ENCODE measurements at places on chromosomes 5 and 9.

- no peak for DNase-seq
Observed at GRCh38 chr9:19186232-19186631, 44.3 kb upstream of the DENND4C start.

DNA sequence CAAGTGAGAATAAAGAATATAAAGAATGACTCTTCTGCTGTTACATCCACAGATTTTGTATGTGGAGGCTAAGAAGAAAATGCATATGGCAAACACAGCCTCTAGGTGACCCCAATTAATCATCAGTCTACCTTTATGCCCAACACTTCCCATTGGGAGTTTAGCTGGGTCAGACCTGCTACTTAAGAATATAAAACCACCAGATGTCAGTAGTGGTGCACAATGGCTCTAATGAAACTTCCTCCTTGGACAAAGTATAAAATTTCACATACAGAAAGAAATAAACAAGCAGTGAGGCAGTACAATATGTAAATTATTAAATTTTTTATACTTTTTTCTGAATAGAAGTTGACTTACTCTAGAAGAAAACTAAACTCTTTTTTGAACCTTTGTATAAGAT lies 539.9 kb downstream of the BRINP1 start:
- DNase-seq, result no peak

GRCh38 chr5:10396552-10396951 lies 43.1 kb downstream of the MARCHF6 start:
- DNase-seq, result no peak

DNA sequence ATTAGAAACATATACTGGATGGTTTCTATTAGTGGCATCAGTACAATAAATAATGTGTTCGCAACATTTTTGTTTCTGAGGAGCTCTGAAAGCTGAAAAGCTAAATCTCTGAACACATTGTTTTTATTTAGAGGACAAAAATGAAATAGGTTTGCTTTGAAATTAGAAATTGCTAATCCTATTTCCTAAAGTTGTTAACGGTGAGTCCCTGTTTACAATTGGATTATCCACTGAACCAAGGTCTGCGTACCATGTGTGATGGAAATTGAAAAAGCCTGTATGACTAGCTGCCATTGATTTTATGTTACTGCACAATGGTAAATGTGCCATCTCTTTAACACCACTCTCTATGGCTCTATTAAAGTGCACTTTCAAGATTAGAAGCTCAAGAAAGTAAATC lies 297.7 kb upstream of the NUDT12 start:
- DNase-seq, result no peak

- DNase-seq, result no peak
Observed at GRCh38 chr5:81949462-81949861, 22.4 kb upstream of the ATG10 start.

- DNase-seq, result no peak
Observed at GRCh38 chr5:35129921-35130485, 82.3 kb upstream of the AGXT2 start.

- no peak for DNase-seq
Observed at GRCh38 chr5:122375801-122376200, 63.8 kb downstream of the SNCAIP start.

DNA sequence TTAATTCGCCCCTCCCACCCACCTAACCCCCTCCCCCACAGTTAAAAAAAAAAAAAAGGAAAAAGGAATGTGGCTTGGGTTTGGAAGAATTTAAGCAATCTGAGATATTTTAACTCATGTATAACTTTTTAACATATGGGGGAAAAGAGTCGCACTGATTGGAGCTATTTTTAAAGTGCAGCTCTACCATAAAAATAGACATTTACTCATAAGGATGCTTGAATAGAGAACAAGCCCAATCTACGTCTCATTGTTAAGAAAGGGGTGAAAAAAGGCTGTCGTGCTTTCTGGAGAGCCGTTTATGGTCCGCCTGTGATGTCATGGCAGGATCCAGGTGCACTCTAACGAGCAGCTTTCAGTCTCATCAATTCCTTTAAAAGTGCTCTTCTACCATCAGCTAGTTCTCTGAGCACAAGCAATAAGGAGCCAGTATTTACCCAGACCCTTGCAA lies 142.4 kb downstream of the ELAVL2 start:
- no peak for DNase-seq

- no peak for DNase-seq
Observed at GRCh38 chr5:76497986-76498717, 95.1 kb downstream of the IQGAP2 start.

DNA sequence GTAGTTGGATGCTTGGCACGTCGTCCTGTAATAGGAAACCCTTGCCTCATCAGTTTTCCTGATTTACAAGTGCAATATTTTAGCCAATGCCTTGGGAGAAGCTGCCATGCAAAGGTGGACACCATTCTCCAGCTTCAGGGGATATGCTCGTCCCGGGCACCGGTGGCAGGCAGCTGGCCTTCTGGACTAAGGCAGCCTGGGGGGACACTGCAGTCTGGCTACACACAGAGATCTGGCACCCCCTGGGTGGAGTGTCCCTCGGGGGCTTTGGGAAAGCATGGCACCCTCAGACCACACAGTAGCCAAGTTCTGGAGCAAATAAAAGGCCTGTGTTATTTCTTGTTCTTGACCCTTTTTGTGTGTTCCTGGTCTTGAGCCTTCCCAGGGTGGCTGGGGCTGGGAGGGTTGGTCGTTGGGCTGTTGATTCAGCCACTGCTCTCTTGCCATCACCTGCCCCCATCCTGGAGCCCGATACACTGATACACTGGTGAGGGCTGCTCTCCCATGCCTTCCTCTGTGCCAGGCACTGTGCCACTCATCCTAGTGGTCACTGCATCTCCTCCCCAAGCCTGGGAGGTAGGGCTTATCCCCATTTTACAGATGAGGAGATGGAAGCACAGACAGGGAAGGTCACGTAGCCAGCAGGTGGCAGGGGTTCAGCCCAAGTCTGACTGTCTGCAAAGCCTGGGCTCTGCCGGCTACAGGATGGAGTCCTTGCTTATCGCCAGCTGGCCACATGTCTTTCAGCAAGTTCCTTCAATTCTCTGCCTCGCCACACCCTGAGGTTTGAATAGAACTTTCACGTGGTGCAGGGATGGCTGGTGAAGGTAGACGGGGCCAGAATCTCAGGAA lies 134.1 kb downstream of the RGS3 start:
- no peak for DNase-seq

DNA sequence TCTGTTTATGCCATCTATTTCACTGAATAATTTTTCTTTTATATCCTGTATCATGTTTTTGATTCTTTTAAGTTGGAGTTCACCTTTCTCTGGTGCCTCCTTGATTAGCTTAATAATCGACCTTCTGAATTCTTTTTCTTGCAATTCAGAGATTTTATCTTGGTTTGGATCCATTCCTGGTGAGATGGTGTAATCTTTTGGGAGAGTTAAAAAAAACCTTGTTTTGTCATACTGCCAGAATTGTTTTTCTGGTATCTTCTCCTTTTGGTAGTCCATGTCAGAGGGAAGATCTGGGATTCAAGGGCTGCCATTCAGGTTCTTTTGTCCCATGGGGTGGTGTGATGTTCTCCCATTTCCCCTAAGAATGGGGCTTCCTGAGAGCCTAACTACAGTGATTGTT lies 800.8 kb upstream of the TYRP1 start:
- DNase-seq, result no peak

DNA sequence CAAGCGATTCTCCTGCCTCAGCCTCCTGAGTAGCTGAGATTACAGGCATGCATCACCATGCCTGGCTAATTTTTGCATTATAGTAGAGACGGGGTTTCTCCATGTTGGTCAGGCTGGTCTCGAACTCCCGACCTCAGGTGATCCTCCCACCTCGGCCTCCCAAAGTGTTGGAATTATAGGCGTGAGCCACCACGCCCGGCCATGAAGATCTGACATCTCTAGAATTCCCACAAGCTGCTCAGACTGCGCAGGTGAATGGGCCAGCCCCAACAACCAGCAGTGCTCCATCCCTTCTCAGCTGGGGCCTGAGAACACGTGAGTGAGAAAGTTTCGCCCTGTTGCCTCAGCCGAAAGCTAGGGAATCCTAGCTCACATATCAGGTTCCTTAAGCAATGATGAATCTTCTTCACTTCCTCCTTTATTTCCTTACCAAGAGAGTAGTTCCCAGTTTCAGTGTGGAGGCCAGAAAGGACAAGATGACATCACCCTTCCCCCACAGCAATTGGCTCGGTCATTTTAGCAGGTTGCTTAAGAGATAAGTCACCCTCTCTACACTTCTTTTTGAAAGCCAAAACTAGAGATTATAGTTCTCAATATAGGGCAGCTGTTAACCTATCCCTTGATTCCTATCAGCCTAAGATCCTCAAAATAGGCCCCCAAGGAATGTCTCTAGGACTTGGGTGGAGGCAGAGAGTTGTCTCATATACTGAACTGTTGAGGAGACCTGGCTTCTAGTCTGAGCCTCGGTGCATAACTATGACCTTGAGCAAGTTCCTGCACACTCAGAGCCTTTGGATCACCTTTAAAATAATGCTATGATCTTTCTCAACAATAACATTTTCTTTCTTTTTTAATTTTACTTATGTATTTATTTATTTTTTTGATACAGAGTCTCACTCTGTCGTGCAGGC lies 23.9 kb upstream of the PPP2CA start:
- no peak for DNase-seq

DNA sequence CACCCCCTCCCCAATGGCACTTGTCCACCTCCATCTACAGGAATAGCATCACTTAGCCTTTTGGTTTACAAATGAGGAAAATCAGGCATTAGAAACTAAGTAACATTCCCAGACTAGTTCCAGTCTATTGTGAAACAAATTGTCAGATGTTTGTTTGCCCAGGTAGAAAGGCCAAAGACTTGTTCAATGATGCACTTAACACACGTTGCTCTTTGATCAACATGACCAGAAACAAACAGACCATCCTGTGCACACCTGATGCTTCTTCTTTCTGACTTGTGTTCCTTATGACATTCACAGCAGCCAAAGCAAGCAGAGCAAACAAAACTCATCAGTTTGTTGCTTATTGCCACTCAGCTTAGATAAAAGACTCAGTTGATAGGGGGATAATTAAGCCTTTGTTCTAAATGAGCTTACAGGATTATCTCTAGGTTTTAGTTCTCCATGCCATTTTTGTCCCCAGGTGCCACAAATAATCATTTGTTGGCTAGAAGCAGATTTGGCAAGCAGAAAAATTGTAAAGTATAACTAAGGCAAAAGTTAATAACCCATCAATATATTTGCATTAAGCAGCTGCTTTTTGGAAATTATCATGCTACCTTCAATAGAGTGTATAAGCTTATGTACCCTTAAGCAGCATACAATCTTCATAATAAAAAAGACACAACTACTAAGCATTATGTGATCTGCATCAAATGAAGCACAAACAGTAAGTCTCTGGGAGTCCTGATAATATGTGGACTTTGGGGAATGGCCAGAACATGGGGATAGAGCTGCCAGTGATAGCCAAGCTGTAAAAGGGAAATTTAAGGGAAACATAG lies 26.3 kb upstream of the FST start:
- DNase-seq, result no peak

- no peak for DNase-seq
Observed at GRCh38 chr9:106309925-106310324, 553.0 kb upstream of the ZNF462 start.

- DNase-seq, result no peak
Observed at GRCh38 chr9:37922363-37923117, 18.6 kb upstream of the SLC25A51 start.

DNA sequence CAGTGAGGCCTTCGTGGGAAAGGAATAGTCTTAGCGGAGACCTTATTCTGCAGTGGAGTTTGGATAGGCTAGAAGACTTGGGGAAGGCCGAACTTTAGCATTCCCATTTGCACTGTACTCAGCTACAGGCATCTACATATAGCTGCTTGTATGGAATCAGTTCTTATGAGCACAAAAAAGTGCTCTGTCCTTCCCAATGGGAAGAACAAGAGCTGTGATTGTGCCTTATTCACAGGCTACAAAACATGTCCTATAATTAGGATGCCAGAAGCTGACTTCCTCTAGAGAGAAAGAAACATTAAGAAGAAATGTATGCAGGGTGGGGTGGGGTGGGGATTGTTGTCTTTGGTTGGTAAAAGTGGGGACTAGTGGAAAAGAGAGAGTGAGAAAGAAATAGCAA lies 154.7 kb downstream of the ATP10B start:
- DNase-seq, result no peak

DNA sequence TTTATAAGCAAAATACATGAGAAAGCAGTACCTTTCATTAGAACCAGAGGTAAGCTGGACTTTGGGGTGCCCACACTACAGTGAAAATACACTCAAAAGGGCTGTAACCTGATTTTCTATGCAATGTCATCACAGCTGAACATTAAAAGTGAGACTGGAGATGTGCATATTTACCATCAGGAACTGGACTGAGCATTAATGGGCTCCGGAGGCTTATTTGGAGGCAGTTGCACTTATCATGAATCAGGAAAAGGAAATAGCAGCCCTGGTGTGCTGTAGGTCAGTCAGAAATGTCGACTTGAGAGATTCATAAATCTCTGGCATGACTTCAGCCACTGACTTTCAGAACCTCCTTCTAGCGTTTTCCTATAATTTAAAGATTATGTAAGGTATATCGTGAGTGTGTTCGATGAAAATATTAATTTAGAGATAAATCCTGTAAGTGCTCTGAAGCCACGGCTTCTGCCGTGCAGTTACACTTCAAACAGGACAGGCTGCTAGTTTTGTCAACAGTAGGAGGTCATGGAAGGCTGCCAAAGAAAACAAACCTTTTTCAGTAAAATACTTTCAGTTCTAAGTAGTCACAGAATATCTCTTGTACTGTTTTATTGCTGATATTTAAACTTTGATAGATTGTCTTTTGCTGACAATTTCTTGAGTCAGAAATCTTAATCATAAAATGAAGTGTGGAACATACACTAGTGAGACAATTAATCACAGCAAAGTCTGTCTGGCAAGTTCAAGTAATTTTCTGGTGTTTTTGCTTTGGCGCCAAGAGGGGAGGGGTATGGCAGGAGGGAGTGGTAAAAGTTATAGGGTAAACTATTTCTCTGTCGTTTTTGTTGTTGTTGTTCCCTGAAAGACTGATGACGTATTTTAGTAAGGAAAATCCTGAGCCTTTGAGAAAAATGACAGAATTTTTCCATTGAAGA lies 939.7 kb downstream of the NR2F1-AS1 start:
- DNase-seq, result no peak

DNA sequence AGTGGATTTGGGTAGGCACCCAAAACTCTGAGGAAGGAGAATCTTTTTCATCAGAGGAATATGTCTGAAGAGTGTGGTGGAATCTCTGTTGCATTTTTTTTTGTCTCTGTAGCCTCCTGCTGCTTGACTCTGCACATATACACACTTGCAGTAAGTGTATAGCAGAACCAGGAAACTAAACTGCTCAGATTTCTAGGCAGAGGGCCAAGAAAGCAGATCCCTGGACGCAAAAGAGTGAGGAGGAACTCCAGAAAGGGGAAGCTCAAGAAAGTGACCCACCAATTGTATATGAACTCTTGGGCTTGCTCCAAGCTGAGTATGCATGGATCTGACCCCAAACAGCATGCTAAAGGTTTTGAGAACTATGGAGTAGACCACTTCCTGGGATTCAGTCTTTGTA lies 181.8 kb downstream of the GADD45G start:
- DNase-seq, result no peak

DNA sequence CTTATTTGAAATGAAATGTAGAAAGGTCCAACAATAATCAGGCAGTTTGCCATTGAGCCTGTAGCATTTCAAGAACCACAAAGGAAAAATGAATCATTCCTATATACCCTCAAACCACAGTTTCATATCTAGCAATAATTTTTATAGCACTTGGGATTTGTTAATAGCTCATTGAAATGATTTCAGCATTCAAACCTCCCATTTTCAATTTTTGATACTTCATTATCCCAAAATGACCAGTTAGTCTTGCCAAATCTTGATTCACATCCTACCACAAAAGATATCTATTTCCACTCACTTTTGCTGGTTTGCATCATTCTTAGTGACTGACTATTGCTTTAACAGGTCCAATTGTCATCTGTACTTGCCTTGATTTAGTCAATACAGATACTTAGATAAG lies 790.1 kb downstream of the TLE1 start:
- no peak for DNase-seq
